ENCODE measurements at places on chromosomes 13 and 19.
A peak's percentile ranks its signal among the peaks of the same experiment; 100 is the strongest.

- no peak for DNase-seq
These were observed 30.5 kb downstream of the TNFSF14 start for GRCh38 chr19:6639439-6639838.

DNA sequence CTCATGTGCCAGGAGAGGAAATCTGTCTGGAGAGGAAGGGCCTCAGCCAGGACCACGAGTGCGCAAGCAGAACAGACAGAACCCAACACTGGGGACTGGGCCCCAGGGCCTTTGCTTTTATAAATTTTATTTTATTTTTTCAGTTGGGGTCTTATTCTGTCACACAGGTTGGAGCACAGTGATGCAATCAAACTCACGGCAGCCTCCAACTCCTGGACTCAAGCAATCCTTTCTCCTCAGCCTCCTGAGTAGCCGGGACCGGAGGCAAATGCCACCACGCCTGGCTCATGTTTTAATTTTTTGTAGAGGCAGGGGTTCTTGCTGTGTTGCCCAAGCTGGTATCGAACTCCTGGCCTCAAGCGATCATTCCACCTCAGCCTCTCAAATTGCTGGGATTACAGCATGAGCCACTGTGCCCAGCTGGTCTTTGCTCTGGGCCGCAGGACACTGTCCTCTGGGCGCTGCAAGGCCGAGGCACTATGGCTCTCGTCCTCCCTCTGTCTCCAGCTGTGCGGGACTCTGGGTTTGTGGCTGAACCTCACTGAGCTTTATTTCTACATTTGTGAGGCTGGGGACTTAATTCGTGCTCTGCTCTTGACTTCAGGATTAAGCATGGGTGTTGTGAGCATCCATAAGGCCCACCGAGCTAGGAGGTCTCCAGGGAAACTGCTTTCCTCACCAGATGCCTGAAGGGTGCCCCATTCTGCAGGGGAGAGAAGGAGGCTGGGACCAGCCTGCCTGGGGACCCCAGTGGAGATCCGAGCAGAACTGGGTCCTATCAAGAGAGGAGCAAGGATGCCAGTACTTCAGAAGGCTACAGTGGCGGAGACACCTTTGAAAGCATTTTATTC lies 144.2 kb upstream of the VSTM2B start:
- no peak for DNase-seq

- DNase-seq, result no peak
These were observed 40.5 kb downstream of the MIPEP start for GRCh38 chr13:23848646-23849141.

- DNase-seq, result no peak
These were observed 7.6 kb downstream of the MTIF3 start for GRCh38 chr13:27442797-27443196.

- no peak for DNase-seq
These were observed 60.6 kb downstream of the LHFPL6 start for GRCh38 chr13:39542361-39542760.

- no peak for DNase-seq
These were observed 238.7 kb downstream of the EFNB2 start for GRCh38 chr13:106296723-106297122.

GRCh38 chr19:18311502-18312091 lies 11.3 kb downstream of the LSM4 start:
- DNase-seq, result no peak

DNA sequence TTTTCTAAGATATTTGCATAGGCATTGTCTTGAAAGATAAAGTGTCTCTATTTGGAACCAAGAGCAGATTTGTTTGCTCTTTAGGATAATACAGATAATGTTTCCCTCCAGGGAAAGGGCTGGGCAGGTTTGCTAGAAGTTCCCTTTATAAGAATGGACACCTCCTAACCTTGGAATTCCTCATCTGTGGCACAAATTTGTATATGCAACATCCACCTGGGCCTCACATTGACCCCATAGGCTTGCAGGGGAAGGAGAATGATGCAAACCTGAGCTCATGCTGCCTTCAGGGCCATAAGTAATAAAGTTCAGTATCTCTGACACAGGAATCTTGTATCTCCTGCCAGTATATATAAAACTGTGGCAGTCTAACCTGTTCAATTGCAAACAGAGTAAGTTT lies 508.4 kb upstream of the MIR17HG start:
- DNase-seq, result no peak

- no peak for DNase-seq
These were observed at the start of gene SSBP4 for GRCh38 chr19:18419195-18419698. Gene SSBP4 (plus strand): TSS chr19:18419398. CDS start chr19:18419649, 251 bp downstream.

GRCh38 chr13:21212138-21212775 lies 35.8 kb downstream of the MRPL57 start:
- DNase-seq, result no peak

- DNase-seq, result no peak
These were observed 11.1 kb upstream of the SPATA13 start for GRCh38 chr13:24149246-24150032.

DNA sequence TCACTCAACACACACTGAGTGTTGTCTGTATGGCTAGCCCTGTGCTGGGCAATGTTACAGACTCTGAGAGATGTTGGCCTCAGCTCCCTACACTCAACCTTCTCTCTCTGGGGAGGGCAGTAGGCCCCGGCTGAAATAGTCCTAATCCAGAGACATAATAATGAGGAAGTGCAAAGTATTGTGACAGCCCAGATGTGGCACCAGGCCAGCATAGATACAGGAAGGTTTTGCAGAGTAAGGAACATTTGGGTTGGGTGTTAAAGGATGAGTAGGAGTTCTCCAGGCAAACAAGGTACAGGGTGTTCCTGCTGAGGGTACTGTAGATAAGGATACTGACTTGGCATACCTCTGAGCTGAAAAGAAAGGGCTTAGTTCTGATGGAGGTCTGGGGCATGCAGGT lies 2.4 kb downstream of the LIN7B start:
- no peak for DNase-seq

DNA sequence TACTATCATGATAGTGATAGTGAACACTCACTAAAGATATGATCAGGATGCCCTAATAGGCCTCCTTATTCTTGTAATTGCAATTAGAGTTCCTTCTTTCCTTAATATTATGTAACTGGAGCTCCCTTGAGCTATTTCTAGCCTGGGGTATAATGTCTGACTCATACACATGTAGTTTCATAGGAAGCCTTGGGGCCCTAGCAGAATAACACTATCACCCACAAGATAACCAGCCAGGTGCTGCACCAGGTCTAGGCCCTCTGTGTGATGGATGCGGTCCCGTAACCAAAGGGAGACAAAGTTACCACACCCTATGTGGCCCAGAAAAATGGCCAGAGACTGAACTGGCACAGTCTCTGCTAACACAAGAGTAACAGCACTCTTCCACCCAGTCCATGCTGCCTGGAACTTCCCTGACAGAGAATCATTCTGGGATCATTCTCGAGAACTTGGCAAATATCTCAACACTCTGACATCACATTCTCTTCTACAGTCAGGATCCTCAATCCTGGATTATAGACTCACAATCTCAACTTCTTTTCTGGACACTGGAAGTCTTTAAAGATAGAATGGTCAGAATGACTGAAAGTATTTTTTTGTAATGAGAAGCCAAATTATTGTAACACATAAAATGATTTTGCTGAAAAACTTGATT lies 32.6 kb upstream of the IGFL4 start:
- DNase-seq, result no peak

DNA sequence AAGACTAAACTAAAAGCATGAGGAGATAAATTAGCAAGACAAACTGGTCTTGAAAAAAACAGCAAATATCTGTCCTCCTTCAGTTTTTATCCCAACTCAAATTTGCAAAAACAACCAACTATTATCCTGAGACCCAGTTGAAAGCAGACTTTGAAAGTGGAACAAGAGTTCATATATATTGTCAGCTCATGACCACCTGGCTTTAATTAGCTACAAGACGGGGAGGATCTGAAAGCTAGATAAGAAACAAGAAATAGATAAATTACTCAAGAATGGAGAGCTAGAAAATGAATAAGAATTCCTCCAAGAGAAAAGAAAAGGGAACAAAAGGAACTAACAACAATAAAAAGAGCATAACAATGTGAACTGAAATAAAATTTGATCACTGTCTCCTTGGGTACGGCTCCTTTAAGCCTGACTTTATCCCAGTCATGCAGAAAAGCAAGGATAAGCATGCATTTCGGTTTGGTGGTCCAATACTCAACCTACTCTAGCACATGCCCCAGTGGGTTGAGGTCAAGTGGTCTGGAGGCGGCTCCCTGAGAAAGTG lies 246.9 kb downstream of the DCLK1 start:
- no peak for DNase-seq

DNA sequence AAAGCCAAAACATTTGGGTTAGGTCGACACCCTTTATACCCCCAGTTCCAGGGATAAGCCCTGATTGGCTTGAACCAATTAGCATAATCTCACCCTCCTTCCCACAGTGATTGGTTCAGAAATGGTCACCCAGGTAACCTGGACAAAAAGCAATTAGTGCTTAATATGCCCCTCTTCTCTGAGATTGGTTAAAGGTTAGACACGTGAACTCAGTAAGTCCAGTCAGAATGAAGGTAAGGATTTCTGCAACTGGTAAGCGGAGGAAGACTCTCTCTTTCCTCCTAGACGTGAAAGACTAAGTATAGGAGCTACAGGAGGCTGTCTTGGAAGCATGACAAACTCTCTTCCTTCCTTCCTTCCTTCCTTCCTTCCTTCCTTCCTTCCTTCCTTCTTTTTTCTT lies 1.3 kb upstream of the PNMA8C start:
- DNase-seq, result no peak

- no peak for DNase-seq
These were observed 1494.9 kb upstream of the MIR17HG start for GRCh38 chr13:89852570-89852969.

- DNase-seq, result no peak
These were observed 1584.2 kb downstream of the SLITRK1 start for GRCh38 chr13:82298106-82298505.

GRCh38 chr19:4094761-4095487 lies 28.2 kb upstream of the ZBTB7A start:
- DNase-seq, result no peak

GRCh38 chr13:99380921-99381645 lies 73.9 kb upstream of the GPR183 start:
- no peak for DNase-seq

- DNase-seq, result peak; percentile 57
These were observed 6.7 kb upstream of the ERFL start for GRCh38 chr19:41934849-41935374.

DNA sequence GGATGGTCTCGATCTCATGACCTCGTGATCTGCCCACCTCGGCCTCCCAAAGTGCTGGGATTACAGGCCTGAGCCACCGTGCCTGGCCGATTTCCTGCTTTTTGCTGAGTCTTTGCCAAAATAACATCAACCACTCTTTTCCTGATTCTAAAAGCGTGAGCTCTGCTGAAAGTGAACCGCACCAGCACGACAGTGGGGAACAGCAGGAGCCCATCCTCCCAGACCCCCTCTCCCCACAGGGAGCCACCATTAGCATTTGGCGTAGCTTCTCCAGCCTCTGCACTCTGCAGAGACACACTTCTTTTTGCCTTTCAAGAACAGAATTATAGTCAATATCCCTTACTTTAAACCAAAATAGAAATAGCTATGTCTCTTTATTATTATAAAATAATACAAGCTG lies 41.3 kb downstream of the MYH14 start:
- no peak for DNase-seq

- no peak for DNase-seq
These were observed 4.8 kb upstream of the WDR18 start for GRCh38 chr19:979318-979741.

DNA sequence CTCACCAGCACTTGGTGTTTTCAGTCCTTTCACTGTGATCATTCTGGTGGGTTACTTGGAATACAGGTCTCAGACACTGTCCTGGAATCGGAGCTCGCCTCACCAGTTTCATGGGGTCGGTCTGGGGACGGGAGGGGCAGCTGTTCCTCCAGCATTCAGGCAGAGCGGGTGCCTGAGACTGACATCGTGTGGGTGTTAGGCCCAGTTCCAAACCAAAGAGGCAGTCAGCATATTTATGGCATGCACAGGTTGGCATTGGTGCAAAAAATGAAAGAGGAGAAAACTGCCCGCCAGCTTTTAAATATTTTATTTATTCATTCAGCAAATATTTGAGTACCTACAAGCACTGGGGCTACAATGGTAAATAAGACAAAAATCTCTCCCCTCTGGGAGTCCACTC lies 20.1 kb downstream of the PLEKHF1 start:
- no peak for DNase-seq

DNA sequence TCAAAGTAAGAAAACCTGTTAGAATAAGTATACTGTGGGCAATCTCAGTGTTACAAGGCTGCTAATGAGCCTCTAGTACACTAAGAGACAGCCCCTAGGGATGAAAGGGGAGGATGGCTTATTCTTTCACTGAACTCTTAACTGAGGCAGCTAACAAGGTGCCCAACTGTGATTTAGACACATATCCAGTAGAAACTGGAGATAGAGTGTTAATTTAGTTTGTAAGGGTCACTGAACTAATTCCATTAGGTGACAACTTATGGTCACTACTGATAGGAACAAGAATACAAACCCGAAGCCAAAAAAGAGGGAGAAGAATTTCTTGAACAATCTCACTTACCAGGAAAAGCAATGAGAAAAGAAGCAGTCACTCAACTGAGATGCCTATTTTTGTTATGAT lies 1010.6 kb downstream of the PCDH9 start:
- DNase-seq, result no peak

- no peak for DNase-seq
These were observed 18.4 kb downstream of the ELL start for GRCh38 chr19:18503337-18503970.

- DNase-seq, result no peak
These were observed 79.5 kb upstream of the GJB6 start for GRCh38 chr13:20311596-20311995.

- DNase-seq, result no peak
These were observed 46.1 kb downstream of the LHFPL6 start for GRCh38 chr13:39556866-39557265.

- no peak for DNase-seq
These were observed 16.6 kb downstream of the RFX1 start for GRCh38 chr19:13989487-13989886.

DNA sequence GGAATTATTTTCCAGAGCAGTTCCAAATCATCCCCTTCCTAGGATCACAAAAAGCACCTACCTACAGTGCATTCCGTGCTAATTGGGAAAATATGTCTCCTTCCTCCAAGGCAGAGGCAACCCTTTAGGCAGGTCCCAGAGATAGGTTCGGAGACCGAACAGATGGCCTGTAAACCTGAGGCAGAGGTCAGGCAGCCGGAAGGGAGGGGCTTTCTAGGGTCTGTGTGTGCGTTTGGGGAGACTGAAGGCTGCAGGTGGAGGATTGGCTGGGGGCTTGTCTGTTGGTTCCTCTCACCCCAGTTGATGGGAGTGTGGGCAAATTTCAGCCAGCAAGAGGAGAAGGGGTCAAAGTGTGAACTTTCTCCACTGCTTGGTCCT lies 7.1 kb downstream of the KCNN4 start:
- no peak for DNase-seq

GRCh38 chr13:20102525-20103180 lies 58.2 kb downstream of the GJA3 start:
- DNase-seq, result no peak

- peak; percentile 47 for DNase-seq
These were observed 1.2 kb downstream of the KLF12 start for GRCh38 chr13:74132776-74133656.

GRCh38 chr19:33678796-33679585 lies 57.2 kb downstream of the CHST8 start:
- peak; percentile 91 for DNase-seq

GRCh38 chr19:29172302-29172701 lies 40.6 kb downstream of the UQCRFS1 start:
- DNase-seq, result no peak

GRCh38 chr13:111531505-111531904 lies 211.1 kb downstream of the TEX29 start:
- DNase-seq, result peak; percentile 80

GRCh38 chr19:32189956-32190706 lies 155.3 kb upstream of the ZNF507 start:
- no peak for DNase-seq

GRCh38 chr19:42253245-42254088 lies 1.5 kb downstream of the ERF start:
- peak; percentile 29 for DNase-seq
